ENCODE measurements at places on chromosomes 11 and 22. TPM values are rescaled to one million over a fixed set of nuclear protein-coding genes. Genes with fewer than 3 reads are reported as not detected.

- no peak overlapping the region for H3K4me3 ChIP-seq
- no peak overlapping the region for H3K27ac ChIP-seq
- no peak for DNase-seq
- H3K36me3 ChIP-seq, result peaks cover 40% of the 10 kb centered on the region
- peaks cover 4% of the 10 kb centered on the region for H3K4me1 ChIP-seq
Measured at GRCh38 chr11:107804211-107804610, 54.4 kb downstream of the SLC35F2 start.

DNA sequence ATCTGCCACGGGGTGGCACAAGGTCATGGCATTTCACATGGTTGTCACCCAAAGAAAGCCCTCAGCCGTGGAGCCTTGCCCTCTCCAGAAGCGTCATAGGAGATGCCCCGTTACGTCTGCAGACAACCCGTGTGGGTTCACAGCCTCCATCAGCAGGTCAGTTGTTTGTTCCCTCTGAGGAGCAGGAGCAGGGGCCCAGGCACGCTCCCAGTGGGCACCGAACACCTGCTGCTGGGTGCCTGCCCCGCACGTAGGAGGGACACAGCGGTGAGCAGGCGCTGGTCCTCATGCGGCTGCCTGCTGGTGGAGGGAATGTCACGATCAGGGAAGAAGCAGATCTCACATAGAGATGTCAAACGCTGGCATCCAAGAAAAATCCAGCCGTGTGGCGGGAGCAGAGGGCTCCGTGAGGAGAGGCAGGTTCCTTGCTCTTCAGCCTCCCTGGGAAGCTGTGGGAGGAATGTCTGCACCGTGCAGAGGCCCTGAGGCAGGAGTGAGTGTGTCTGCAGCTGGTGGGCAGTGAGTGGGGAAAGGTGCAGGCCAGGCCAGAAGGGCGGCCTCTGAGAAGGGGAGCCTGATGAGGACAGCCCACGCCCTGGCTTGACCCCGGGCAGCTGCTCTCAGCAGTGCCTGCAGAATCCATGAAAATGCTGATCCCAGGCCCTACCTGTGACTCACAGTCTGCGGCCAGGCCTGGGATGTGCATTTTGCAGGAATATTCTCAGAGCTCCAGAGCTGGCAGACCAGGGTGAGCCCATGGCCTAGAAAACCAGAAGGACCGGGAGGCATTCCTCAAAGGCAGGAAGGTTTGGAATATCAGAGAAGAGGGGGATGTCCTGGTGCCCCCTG, 36.4 kb upstream of the TH start:
- H3K27me3 ChIP-seq, result no peaks in the 10 kb centered on the region
- no peak overlapping the region for H3K4me3 ChIP-seq
- H3K4me1 ChIP-seq, result no peaks in the 10 kb centered on the region
- DNase-seq, result no peak
- no peak overlapping the region for H3K27ac ChIP-seq

- H3K36me3 ChIP-seq, result peaks cover 5% of the 10 kb centered on the region
- peaks cover 10% of the 10 kb centered on the region for H3K4me1 ChIP-seq
- peak; percentile 87 for DNase-seq
- H3K27me3 ChIP-seq, result no peaks in the 10 kb centered on the region
- H3K4me3 ChIP-seq, result peak within 1 kb of the TSS; percentile 71
Measured at GRCh38 chr11:66048547-66049323, at the start of gene GAL3ST3. TSS of gene GAL3ST3 (minus strand) at chr11:66049161. CDS start at chr11:66045415, 3,746 bp downstream.

DNA sequence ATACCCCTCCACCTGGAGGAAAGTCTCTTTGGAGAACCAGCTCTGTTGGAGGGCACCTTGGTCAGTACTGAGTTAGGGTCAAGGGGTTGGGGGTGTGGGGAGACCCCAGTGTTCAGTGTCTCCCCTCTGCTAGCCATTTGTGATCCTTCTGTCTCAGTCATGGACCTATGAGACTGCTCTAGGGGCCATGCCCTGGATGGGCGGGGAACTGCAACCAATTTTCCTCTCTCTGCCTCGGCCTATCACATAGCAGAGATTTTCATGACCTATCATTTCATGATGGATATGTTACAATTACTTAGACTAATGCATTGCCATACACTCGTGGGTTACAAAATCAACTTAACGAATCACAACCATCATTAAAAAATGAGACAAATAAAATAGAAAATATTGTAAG, 7.4 kb downstream of the OTOG start:
- DNase-seq, result no peak
- no peaks in the 10 kb centered on the region for H3K4me1 ChIP-seq
- H3K27me3 ChIP-seq, result peaks cover 62% of the 10 kb centered on the region
- H3K36me3 ChIP-seq, result no peaks in the 10 kb centered on the region
- no peak overlapping the region for H3K4me3 ChIP-seq

- H3K27me3 ChIP-seq, result peaks cover 4% of the 10 kb centered on the region
- H3K4me3 ChIP-seq, result no peak overlapping the region
- no peaks in the 10 kb centered on the region for H3K36me3 ChIP-seq
- no peak for DNase-seq
- peaks cover 3% of the 10 kb centered on the region for H3K4me1 ChIP-seq
- no peak overlapping the region for H3K27ac ChIP-seq
Measured at GRCh38 chr11:132264616-132265015, 894.2 kb downstream of the NTM start.

DNA sequence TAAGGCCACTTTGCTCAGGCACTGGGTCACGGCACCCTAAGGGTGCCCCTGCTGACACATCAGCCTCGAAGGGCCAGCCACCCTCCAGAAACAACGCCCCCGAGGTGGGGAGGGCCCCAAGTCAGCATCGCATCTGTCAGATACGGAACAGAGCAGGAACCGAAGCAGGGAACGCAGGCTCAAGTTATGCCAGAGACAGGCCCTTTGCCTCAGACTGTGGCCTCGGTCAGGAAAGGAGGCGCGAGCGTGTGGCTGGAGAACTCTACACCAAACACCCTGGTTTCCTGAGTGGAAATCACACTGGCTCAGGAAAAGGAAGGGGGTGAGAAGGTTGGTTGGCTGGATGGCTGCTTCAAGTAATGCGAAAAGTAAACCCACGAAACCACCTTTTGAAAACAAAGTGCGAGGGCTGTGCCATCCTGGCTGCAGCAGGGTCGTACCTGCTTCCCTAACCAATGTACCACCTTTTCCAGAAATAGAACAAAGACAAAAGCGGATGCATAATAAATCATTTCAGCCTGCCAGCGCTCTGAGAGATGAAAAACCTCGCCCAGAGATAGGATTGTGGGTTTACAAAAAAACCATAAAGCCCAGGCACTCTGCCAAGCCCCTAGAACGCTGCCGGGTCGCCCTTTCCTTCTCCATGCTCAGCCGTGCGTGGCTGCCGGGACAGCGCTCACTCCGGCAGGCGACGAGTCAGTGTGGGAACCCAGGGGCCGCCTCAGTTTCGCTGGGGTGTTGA, 38.6 kb downstream of the TRMU start:
- H3K27ac ChIP-seq, result no peak overlapping the region
- no peaks in the 10 kb centered on the region for H3K27me3 ChIP-seq
- H3K36me3 ChIP-seq, result peaks cover 18% of the 10 kb centered on the region
- H3K4me3 ChIP-seq, result no peak overlapping the region
- DNase-seq, result no peak

GRCh38 chr11:12494699-12495098, 117.3 kb downstream of the PARVA start:
- peaks cover 14% of the 10 kb centered on the region for H3K36me3 ChIP-seq
- no peak for DNase-seq
- H3K27ac ChIP-seq, result no peak overlapping the region
- no peaks in the 10 kb centered on the region for H3K27me3 ChIP-seq
- H3K4me3 ChIP-seq, result no peak overlapping the region

- no peak overlapping the region for H3K4me3 ChIP-seq
- peaks cover 4% of the 10 kb centered on the region for H3K4me1 ChIP-seq
- H3K36me3 ChIP-seq, result peaks cover 70% of the 10 kb centered on the region
- H3K27ac ChIP-seq, result no peak overlapping the region
Measured at GRCh38 chr11:46493791-46494190, 100.0 kb downstream of the AMBRA1 start.

WBP2NL gene
- not detected for total RNA-seq

CHEK2 gene
- 67.5 TPM for total RNA-seq

All from endodermal cell (in vitro differentiated cells).